ENCODE measurements at places on chromosomes 2 and 18.
A peak's percentile ranks its signal among the peaks of the same experiment; 100 is the strongest.

- no peak for DNase-seq
Observed at GRCh38 chr2:28251337-28251736, 141.3 kb upstream of the FOSL2 start.

- no peak for DNase-seq
Observed at GRCh38 chr2:215847056-215847455, 166.3 kb downstream of the MREG start.

GRCh38 chr2:207051385-207051965, 112.2 kb downstream of the CPO start:
- DNase-seq, result no peak

GRCh38 chr2:218395826-218396687, 3.6 kb upstream of the CTDSP1 start:
- DNase-seq, result peak; percentile 91

DNA sequence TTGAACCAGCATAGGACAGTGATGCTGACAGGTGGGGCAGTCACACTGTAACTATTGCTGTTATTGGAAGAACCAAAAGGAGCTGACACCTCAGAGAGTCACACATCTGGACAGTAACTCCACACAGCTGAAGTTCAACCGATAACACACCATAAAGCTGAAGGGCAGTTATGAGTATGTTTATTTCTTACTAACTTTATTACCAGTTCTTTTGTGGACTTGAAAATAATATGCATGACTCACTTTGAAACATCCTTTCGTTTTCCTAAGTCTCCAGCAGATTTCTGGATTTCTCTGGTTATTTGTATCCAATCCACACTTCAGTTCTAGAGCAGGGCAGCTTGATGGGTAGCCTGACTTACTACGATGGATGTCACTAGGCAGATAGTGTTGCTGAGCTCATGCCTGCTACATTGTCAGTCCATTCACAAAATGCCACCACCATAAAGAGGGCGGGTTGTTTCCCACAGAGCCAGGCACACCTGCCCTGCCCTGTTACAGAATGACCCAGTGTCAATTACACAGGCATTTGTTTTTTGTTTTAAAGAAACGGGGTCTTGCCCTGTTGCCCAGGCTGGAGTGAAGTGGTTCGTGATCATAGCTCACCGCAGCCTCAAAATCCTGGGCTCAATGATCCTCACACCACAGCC, 8.4 kb upstream of the AGBL5 start:
- no peak for DNase-seq
